NCI-H1092 (cell line): ENCODE measurements at places on chromosomes 7 and 10.
A peak's percentile ranks its signal among the peaks of the same experiment; 100 is the strongest.

- no peak for DNase-seq
Observed at GRCh38 chr10:85316276-85316675, 987.9 kb downstream of the CCSER2 start.

- no peak for DNase-seq
Observed at GRCh38 chr10:104314591-104315485, 23.4 kb downstream of the ITPRIP start.

DNA sequence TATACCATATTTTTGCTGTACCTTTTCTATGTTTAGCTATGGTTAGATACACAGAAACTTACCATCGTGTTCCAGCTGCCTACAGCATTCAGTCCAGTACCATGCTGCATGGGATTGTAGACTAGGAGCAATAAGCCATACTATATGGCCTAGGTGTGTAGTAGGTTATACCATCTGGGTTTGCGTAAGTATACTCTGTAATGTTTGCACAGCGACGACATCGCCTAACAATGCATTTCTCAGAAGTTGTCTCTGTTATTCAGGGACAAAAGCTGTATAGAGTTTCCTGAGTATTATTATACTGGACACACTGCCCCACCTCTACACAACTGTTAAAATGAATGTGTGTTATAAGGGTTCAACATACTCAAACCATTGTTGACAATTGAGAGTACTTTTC, 93.8 kb upstream of the MKI67 start:
- DNase-seq: no peak

DNA sequence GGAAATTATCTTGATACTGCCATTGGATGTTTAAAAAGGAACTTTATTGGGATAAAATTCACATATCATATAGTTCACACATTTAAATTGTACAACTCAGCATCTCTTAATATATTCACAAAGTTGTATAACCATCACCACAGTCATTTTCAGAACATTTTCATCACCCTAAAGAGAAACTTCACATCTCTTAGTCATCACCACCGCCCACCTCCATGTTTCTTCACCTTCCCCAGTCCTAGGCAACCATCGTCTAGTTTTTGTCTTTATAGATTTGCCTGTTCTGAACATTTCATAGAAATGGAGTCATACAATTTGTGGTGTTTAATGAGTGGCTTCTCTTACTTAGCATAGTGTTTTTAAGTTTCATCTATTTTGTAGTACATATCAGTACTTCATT, 96.6 kb downstream of the ANKRD30A start:
- no peak for DNase-seq

DNA sequence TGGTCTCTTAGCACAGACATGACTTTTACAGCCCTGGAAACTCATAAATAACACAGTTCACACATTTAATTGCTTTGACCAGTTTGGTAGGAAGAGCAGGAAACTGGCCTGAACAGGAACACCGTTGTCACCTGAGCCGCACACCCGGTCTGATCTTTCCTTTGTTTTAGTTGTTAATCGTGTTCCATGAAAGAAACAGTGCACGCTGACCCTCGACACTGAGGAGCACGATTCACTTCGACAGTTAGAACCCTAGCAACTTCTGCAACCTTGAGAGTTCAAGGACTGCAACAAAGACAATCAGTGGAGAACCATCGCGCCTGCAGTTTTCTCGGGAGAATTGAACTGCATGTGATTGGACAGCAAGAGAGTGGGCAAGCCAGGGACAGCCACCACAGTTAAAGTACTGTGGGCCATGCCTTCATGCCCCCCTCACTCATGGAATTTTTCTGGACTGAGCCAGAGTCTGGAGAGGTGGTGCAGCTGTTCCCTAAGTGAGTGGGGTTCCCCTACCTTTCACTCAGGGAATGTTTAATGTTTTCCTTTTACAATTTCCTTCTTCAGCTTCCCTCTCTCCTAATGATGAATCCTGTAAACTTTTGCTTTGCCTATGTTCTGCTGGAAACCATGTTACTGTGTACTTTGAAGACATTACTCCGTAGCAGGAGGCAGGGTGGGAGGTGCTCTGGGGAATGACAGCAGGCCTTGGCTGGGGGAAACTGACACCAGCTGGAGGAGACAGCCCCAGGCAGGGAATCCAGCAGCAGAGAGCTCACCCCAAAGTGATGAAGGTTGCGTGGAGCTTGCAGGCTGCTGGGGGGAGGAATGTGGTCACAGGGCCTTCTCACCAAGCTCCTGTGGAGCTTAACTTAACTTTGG, 198.7 kb downstream of the ZNF438 start:
- DNase-seq: no peak

- peak; percentile 49 for DNase-seq
Observed at GRCh38 chr7:28078036-28078901, 102.3 kb downstream of the JAZF1 start.

- no peak for DNase-seq
Observed at GRCh38 chr7:96144260-96144526, 177.7 kb downstream of the SLC25A13 start.

GRCh38 chr7:42093349-42093905, 143.6 kb downstream of the GLI3 start:
- no peak for DNase-seq

- DNase-seq: no peak
Observed at GRCh38 chr7:151455690-151456089, 15.7 kb upstream of the CRYGN start.

DNA sequence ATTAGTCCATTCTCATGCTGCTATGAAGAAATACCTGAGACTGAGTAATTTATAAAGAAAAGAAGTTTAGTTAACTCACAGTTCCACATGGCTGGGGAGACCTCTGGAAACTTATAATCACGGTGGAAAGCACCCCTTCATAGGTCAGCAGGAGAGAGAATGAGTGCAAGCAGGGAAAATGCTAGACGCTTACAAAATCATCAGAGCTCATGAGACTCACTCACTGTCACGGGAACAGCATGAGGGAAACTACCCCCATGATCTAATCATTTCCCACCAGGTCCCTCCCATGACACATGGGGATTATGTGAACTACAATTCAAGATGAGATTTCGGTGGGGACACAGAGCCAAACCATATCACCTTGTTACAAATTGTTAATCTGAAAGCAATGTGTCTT, 15.8 kb downstream of the TAS2R39 start:
- DNase-seq: no peak

DNA sequence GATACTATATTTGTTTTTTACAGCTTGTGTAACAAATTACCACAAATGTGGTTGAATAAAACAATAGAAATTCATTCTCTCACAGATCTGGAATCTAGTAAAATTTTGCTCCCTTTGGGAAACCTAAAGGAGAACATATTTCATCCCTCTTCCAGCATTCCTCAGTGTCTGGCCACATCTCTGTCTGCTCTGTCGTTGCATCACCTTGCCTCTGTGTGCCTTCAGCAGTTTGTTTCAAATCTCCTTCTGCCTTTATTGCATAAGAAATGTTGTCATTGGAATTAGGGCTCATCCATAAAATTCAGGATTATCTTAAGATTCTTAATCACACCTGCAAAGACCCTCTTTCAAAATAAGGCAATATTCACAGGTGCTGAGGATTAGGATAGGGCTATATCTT, 14.5 kb downstream of the OR2A14 start:
- no peak for DNase-seq

DNA sequence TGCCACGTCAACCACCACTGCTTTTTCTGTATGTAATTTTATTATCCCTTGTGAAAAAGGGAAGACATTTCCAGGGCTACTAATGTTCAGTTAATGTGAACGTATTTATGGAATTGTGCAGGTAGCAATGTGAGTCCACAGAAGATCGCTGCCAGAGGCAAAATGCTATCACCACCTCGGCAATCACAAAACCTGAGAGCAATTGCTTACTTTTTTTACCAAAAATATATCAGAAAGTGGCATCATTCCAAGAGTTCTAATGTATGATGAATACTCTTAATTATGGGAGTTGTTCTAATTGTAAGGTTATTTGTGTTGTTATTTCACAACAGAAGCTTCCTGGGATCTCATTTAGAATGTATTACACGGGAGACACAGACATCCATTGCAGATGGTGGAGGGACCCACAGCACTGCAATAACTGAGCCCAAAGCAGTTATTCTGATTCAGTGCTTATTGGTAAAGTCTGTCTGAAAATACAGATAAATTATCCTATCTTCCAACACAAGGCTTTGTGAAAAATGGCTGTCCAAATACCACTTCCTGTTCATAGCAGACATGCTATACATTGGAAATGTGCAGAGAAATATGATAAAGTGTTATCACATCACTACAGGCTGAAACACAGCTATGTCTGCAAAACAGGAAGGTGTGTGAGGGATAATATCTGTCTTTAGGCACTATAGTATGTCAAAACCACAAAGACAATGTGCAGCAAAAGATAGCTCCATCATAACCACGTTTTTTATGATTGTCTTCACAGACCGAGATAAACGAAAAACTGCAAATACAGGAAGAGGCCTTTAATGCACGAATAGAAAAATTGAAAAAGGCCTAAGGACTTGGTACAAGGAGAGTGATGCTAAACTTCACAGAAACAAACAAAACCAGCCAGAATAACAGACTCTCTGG, 102.7 kb downstream of the CABCOCO1 start:
- no peak for DNase-seq

DNA sequence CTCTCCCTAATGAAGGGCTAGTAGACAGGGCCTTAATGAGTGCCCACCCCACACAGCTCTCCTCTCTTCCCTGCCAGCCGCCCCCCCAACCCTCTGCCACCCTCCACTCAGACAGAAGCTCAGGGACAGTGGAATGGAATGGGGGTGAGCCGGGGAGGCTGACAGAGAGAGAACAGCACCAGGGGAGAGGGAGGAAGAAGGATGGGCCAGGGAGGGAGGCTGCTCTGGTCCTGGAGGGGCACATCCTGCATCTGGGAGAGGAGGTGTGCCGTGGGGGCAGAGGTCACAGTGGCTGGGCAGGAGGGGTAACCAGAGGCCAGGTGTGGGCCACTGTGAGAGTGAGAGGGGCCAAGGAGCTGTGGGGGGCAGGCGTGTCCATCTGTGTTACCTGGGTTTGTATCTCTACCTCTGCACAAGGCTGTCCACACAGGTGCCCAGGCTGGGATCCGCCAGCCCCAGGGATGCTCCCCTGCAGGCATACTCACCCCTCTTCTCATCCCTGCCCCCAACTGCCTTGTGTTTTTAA, 2.4 kb downstream of the NYAP1 start:
- DNase-seq: no peak

- DNase-seq: no peak
Observed at GRCh38 chr7:65287023-65287422, 86.6 kb upstream of the ZNF92 start.

- no peak for DNase-seq
Observed at GRCh38 chr7:43612599-43613589, 30.0 kb downstream of the STK17A start.
